Left colon (tissue), 2 donors: ENCODE measurements at places on chromosomes 1 and 21. TPM values are rescaled to one million over a fixed set of nuclear protein-coding genes. Genes with fewer than 3 reads are reported as not detected.

GRCh38 chr1:213936571-213936970 lies 51.2 kb upstream of the PROX1 start:
- DNase-seq = no peak

The IRF6 gene
- total RNA-seq = 92.8 TPM

DNA sequence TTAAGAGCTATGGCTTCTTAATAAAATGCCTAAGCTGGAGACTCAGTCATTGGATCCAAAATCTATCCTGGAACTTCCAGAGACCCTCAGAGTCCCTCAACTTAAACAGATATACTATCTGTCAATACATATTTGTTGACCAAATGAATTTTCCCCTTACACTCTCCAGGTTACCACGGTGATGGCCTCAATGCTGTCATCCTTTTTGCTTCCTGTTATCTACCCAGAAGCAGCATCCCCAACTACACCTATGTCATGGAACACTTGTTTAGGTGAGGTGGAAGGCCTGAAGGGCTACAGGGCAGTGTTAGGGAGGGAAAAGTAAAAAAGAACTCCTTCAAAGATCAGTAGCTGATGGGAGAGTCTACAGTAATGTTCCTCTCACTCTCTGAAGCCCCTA lies 4.4 kb upstream of the C1orf56 start:
- DNase-seq = no peak

The KISS1 gene
- total RNA-seq = not detected

GRCh38 chr21:31611445-31611844 lies 48.0 kb upstream of the SOD1 start:
- no peak for DNase-seq

The CAPN2 gene
- total RNA-seq = 355 TPM

The PGLYRP3 gene
- not detected for total RNA-seq

DNA sequence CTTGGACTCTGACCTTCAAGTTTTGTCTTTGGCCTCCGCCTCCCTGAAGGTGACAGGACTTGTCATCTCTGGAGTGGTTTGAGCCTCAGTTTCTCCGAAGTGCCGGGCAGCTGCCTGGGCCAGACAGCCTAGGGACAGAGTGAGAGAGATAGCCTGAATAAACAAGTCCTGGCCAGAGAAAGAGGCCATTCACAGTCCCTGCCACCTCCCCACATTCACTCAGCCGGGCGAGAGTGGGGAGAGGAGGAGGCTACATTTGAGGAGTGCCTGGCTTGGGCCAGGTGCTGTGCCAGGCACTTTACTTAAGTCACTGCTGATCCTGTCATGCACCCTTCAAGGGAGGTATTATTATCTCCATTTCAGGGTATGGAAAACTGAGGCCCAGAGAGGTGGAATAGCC lies 3.5 kb downstream of the EXTL1 start:
- no peak for DNase-seq

GRCh38 chr1:182927693-182928433 lies 25.1 kb downstream of the SHCBP1L start:
- DNase-seq = no peak

DNA sequence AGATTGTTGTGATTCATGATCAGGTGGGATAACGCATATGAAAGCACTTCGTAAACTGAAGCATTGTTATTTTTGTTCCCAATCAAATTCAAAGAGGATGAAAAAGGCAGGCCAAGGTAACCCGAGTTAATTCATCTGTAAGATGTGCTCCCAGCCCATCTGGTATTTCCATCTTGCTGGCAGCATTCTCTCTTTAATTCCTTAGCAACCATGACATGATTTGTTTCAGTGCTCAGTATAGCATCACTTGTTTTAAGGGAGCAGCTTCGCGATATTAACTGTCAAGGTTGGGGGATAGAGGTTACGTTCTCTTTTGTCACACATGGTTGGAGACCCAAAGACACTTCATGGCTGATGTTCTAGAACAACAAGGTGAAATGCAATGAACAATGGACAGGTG lies 6.4 kb downstream of the TSPAN2 start:
- no peak for DNase-seq

The CLCA4 gene
- 1,664 TPM for total RNA-seq

The OR2G6 gene
- not detected for total RNA-seq

The OR2T11 gene
- not detected for total RNA-seq

DNA sequence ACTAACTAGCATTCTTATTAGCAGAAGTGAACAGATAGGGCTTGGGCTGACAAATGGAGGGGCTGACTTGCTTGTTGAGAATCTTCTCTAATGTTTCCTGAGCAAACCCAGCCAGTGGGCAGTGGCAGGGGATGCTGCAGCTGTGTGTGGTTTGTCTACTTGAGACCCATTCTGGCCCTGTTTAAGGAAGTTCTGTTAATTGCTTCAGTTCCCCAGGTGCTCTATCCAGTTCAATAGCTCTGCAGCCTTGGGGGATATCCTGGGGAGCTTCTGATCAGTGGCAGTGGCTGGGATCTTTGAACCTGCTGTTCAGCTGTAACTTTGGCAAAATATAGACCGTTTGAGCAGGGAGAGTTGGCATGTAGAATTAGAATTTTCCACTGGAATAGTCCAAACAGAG lies 137.4 kb downstream of the ZNF326 start:
- no peak for DNase-seq

DNA sequence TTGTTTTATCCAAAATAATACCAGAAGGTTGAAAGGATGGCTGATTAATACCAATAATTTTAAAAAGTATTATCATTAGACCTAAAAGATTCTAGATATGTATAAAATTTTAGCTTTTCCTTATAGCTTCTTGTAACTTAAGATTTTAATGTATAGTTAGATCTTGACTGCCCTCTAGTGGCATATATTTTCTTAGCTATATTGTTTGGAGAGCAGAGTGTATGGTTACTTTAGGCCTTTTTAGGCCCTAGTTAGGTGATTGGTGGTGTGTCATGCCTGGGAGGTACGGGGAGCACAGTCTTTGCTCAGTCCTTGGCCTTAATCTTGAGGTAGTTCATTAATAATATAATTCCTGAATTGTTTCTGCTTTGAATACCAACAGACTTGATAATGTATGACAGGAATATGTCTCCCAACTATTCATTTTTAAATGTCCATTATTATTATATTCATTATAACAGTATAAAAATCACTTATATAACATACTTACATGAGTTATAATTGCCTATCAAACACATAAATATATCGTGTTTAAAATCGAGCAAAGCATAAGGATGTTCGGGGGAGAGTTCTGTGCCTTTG lies 328.4 kb downstream of the ZP4 start:
- DNase-seq = no peak

GRCh38 chr1:59482986-59483385 lies 186.1 kb downstream of the FGGY start:
- DNase-seq = no peak

DNA sequence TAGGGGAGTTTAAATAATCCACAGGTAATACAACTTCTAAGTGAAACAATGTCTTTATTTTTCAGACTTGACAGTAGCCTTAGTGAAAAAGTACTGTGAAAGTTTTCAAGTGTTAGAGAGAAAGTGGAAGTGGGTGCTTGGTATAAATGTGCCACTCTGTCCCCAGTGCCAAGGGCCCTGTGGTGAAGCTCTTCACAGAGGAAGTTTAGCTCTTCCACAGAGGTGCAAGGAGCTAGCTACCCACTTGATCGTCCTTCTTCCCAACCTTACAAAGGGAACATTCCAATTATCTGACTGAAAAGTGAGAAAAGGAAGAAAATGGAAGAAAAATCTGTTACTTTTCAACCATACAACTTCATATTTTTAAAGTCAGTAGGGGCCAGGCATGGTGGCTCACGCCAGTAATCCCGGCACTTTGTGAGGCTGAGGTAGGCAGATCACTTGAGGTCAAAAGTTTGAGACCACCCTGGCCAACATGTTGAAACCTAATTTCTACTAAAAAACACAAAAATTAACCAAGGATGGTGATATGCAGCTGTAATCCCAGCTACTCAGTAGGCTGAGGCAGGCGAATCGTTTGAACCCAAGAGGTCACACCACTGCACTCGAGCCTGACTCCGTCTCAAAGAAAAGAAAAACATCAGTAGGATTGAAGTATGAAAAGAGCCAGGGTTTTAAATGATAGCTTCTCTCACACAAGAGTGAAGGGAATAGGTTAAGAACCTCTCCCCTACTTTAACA lies 41.0 kb upstream of the PTPRC start:
- DNase-seq = no peak

- DNase-seq = no peak
These were observed 89.3 kb upstream of the AKT3 start for GRCh38 chr1:243939167-243939848.

DNA sequence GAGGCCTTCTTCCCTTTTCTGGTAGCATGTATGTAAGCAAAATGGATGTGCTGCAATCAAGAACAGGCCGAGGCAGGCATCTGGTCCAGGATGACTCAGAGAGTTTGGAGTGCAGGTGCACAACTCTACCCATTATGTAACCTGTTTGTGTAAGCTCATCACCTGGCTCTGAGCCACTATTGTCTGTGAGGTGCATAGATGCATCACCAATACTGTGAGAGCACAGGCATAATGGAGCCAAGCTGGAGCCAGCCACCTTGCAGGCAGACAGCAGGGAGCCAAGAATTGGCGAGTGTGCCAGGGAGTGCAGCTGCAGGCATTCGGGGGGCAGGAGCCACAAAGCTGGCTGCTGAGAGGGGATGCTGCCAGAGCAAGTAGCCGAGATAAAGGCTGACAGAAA lies 549.9 kb upstream of the RGS18 start:
- no peak for DNase-seq

DNA sequence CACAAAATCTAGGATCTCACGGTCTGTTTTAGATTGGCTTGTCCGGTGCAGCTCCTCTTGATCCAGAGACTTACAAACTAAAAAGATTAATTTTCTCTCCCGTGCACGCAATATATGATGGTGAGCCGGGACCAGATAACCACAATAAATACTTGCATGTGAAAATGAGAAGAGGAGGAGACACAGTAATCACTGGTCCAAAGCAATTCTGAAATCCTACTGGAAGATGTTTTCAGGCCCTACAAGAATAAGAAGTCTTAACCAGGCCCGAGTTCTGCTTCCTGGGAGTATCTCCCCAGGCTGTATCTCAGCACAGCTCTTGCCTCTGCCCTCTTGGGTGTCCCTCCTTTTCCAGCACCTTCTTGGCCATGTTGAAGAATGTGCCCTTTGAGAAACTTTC lies 1.0 kb upstream of the WDR4 start:
- no peak for DNase-seq

DNA sequence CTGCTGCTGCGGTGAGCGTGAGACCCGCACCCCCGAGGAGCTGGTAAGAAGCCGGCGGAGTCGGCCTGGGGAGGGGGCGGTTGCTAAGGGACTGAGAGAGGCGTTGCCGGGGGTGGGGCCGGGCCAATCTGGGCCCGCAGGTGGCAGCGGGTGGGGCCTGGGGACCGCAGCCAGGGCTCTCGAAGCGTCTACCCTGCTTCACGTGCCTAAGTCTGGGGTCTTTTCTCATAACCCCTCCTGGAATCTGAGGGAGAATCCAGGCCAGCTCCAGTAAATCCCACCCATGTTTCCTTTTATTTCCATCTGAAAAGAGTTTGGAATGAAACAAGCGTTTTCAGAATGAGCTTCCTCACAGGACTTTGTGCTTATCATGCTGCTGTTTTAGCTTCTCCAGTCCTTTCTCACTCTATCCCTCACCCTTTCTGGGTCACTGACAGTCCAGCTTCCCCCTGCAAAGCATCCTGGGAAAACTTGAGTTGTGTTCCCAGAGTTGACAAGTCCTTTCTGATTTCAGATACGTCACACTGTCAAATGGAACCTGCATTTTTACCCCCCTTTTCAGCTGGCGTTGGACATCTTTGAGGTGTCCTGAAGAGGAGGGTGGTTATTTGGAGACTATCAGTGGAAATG lies 431 bp downstream of the CLCN6 start:
- no peak for DNase-seq

The ST6GALNAC3 gene
- total RNA-seq = 13.3 TPM

- DNase-seq = no peak
These were observed 3.3 kb downstream of the B3GALT2 start for GRCh38 chr1:193183019-193183627.

GRCh38 chr1:54402896-54403295 lies 3.3 kb downstream of the SSBP3 start:
- DNase-seq = no peak

DNA sequence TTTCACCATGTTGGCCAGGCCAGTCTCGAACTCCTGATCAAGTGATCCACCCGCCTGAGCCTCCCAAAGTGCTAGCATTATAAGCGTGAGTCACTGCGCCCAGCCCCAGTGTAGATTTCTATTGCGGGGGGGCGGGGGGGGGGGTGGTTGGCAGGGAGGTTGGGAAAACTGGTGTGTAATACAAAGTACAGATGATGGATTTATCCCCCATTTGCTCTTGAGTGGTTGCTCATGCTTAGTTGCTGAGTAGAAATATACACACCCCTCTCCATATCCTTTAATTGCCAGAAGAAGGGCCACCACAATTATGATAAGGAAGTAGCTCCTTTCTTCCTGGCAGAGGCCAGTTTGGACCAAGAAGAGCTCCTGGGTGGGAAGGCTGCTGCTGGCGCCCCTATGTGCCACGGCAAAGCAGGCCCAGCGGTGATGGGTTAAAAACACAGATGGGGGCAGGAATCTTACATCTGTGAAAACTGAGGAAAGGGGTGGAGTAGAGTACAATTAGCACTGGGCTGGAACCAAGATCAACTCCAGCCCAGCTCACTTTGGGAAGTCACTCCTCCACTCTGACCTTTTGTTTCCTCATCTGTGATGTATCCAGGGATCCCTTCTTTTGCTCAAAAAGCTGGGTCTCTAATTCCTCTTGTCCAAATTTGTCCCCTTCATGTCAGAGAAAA lies 55.2 kb downstream of the MRPL37 start:
- DNase-seq = no peak

The ETV3L gene
- total RNA-seq = not detected

- no peak for DNase-seq
These were observed 2.2 kb downstream of the TMEM200B start for GRCh38 chr1:29121516-29121935.

GRCh38 chr1:156430866-156431265 lies 61.9 kb downstream of the RHBG start:
- DNase-seq = no peak

The BCL2L15 gene
- total RNA-seq = 157 TPM

The FAAP20 gene
- total RNA-seq = 28.5 TPM

DNA sequence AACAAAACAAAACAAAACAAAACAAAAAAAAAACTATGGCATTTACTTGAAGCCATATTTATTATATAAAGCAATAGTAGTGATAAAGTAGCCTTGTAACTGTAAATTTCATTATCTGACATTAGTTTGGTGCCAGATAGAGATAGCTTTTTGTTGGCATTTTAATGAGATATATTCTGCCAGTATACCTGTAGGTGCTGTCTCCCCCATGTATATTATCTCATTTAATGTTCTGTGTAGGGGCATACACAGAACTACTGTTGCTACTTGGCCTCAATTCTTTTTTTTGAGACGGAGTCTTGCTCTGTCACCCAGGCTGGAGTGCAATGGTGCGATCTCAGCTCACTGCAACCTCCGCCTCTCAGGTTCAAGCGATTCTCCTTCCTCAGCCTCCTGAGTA lies 67.4 kb downstream of the TMEM200B start:
- no peak for DNase-seq

- no peak for DNase-seq
These were observed 1350.4 kb downstream of the AMY1C start for GRCh38 chr1:105100102-105100501.
